Right hindlimb (tissue), 1 donor: ENCODE measurements at places on chromosomes 5 and 9.

DNA sequence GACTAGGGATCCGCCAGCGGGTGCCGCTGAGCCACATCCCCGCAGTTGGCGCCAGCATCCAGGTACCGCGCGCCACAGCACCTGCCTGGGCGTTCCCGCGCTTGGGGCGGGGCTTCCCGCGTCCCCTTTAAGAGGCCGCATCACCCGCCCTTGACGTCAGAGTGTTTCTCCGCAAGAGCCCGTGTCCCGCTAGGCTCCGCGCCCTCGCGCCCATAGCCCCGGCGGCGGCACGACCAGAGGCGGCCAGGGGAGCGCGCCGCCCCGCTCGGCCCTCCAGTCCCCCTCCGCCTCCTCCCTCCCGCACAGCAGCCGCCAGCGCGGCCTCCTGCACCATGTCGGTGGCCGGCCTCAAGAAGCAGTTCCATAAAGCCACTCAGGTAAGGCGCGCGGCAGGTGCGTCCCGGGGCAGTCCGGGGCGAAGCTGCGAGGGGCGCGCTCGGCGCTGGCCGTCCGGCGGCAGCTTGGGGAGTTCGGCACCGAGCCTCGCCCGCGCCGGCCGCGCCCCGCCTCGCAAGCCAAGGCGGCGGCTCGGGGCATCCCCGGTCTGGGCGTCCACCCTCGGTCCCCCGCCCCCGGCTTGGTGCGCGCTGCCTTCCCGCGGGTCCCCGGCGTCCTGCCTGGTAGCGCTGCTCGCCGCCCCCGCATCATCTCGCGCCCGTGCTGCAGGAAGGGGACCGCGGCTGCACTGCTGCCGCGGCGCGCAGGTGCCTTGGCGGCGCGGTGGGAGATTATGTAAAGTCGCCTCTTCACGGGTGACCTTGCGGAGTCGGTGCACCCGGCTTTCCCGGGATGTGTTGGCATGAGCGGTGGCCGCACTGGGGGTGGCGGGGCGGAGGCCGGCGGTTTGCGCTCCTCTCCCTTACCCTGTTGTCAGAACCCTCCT is at the start of gene SH3GL2:
Gene SH3GL2, plus strand, starts transcription at position 156 of the 883 bp plus-strand sequence.
- DNase-seq, result peak; percentile 44

DNA sequence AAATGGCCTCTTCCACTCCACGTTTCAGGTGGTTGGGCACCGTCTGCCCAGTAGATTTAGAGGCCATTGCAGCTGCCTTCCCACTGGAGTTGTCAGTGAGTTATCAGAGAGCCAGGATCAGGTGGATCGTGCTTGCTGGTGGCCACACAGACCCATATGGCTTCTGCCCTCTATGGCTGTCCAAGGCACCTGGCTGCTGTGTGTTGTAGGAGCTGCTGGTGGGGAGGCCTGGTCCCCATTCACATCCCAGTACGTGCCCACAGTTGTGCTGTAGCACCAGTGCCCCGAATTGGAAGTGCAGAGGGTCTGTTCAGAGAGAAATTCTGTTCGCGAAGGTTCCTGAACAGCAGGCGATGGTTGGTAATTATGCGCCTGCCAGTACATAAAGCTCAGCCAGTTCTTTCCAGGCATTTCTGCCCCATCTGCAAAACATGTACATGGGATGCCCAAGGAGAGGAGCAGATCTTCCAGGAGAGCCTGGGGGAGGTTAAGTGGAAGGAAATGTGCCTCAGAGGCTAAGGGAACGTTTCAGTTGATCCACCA is 41.1 kb downstream of the UBE2QL1 start:
- DNase-seq, result no peak

DNA sequence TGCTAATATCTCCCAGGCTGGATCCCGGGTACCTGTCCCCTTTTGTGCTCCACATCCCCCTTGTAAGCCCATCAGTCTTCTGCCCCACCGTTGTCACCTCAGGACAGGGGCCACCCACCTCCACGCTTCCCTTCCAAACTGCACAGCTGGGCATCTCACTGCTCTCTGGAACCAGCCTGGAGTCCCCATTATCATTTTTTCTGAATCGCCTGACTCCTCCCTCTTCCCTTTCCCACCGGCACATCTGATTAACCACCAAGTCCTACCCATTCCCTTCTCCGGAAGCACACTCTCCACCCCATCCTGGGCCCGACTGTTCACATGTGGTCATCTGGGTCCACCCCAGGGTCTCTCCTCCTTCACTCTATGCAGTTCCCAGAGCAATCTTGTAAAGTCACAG is 53.9 kb downstream of the PSD2 start:
- no peak for DNase-seq

DNA sequence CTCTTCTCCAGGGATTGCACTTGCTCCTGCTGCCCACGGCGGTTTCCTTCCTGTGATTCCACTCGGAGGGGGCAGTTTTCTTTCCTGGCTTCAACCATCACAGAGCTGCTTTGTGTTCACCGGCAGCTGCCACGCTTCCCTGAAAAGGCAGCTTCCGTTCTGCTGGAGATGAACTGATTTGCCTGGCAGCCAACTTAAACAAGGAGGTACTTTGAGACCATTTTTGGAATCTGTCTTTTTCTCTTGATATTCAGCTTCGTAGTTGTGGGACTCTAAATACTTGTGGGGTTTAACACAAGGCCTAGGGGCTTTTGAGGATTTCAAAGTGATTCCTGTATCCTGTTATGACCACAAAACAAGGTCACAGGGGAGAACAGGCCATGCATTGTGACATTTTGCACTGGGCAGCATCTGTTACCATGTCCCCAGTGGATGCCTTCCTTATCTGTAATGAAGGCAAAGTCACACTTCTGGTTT is 192.0 kb downstream of the MTRR start:
- peak; percentile 37 for DNase-seq

- no peak for DNase-seq
Measured at GRCh38 chr5:96093890-96094381, 132.3 kb upstream of the ELL2 start.

DNA sequence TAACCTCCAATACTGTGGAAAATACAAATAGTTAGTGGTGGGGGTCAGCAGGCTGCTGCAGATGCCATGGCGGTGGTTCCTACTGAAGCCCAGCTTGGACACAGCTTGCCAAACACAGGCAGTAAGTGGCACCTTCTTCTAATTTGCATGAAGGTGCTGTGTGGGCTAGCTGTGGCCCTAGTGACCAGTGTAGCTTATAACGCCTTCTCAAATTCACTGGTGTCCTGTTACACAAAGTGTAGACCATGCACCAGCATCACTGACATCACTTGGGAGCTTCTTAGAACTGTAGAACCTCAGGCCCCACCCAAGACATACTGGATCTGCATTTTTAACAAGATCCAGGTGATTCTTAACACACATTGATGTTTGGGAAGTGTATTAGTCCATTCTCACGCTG is 58.8 kb upstream of the TGFBR1 start:
- DNase-seq, result no peak

- no peak for DNase-seq
Measured at GRCh38 chr5:148125641-148126040, 42.7 kb upstream of the SPINK14 start.

DNA sequence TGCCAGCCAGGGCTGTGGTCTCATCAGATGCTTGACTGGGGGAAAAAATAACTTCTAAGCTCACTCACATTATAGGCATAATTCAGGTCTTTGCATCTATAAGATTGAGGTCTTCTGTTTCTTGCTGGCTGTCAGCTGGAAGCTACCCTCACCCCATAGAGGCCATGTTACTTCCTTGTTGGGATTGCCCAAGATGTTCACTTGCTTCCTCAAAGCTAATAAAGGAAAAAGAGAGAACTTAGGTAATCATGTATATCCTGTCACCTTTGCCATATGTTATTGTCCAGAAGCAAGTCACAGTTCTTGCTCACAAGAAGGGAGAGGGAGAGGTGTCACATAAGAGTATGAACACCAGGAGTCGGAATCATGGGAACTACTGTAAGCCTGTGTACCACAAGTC is 38.7 kb upstream of the ANKRD34B start:
- no peak for DNase-seq

DNA sequence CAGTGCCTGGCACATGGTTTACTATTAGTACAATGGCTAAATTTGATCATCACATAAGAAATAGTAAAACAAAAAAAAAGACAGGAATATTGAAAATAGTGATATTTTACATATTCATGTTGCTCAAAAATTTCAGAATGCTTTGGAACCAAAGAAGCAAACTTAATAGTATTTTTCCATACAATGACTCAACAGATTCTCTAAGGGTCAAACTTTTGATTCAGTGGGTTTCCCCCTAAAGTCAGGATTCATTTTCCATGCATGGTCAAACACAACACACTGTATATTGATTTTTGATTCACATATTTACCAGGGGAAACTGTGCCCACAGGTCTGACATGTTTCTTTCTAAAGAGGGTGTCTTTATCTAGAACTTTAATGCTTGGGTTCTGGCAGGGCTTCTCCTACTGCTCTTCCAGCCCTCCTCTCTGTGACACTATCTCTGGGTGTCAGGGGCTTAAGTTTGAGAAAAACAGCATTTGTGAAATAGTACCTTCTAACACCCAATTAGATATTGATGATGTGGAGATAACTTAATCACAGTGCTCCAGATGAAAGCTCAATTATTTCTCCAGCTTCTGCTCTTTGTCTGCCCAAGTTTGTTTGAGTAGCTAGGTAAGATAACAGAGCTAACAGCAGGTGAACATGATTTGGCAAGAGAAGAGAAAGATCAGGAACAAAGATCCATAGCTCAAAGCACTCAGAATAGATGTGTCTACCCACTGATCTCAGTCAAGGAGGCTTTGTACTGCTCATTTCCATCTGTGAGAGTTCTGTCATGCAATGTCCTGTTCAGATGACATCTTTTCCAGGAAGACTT is 35.5 kb upstream of the ELL2 start:
- no peak for DNase-seq

GRCh38 chr9:109517901-109518377 is 19.8 kb upstream of the PTPN3 start:
- no peak for DNase-seq

- no peak for DNase-seq
Measured at GRCh38 chr9:85451680-85452079, 290.1 kb downstream of the AGTPBP1 start.

DNA sequence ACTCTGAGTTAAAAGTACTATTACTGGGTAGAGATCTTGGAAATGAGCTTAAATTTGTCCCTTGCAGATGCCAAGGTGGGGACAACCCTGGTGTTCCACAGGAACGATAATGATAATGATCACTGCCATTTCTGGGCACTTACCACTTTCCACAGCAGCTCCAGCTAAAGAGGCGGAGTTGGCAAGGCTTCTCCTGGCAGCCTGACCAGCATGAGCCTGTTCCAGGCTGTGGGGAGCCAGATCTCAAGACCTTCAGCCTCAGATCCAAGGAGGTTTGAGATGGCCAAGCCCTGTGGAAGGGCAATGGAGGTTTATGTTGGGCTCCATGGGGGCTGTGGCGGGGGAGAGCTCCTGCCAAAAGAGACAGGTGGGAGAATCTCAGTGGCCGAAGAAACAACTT is 244.9 kb upstream of the MVB12B start:
- no peak for DNase-seq
